ENCODE measurements at places on chromosomes 7 and 10.

DNA sequence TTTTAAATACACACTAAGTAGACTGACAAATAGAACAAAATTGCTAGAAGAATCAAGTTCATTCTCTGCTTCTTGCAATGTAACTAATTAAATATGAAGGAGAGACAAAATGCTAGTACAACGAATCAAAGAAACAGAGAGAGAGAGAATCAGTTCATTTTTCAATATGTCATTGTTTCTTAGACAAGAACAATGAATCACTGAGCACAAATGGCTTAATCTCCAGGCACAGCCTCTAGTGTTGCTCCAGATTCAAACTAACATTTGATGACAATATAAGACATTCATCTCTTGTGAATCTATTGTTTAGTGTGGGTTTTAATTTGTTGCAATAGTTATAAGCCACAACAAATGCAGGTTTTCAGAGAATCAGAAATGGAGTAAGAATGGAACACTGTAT, 357.4 kb upstream of the TMEM229A start:
- no peak for DNase-seq

DNA sequence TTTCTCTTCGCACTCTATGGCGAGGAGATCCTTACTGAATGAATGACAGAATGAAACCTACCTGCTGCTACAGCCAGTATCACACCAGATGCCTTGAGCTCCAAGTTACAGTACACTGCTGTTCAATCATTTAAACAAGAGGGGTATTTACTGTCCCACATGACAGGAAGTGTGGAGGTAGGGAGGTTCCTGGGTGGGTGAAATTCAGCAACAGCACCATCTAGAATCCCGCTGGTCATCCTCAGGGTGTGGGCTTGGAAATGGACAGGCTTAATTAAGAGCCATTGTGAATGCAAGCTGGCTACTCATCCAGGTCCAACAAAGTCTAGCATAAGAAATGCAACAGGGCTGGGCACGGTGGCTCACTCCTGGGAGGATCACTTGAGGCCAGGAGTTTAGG, 14.7 kb downstream of the CYTH3 start:
- DNase-seq = no peak

DNA sequence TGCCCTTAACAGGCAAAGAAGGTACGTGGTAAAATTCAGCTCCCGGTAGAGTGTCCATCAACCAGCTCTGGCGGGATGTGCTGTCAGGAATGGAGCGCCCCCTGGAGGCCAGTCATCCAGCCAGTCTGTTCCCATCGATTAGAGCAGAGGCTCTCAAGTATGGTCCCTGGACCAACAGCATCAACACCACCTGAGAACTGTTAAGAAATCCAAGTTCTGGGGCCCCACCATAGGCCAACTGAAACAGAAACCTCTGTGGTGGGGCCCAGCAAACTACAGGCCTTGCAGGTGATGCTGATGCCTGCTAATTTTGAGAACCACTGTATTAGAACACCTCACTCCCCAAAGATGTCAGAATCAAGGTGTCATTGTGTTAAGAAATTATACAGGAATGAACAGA, 109.2 kb downstream of the DPY19L1 start:
- no peak for DNase-seq

- DNase-seq = no peak
These were observed 8.3 kb upstream of the BCL7B start for GRCh38 chr7:73565675-73566340.

GRCh38 chr7:16918288-16918895, 36.6 kb upstream of the AGR3 start:
- DNase-seq = no peak

GRCh38 chr10:124181656-124182055, 88.3 kb upstream of the CHST15 start:
- DNase-seq = no peak

- DNase-seq = no peak
These were observed 28.9 kb upstream of the BMPR1A start for GRCh38 chr10:86727470-86727869.

- no peak for DNase-seq
These were observed 48.1 kb downstream of the NRP1 start for GRCh38 chr10:33286157-33286934.

DNA sequence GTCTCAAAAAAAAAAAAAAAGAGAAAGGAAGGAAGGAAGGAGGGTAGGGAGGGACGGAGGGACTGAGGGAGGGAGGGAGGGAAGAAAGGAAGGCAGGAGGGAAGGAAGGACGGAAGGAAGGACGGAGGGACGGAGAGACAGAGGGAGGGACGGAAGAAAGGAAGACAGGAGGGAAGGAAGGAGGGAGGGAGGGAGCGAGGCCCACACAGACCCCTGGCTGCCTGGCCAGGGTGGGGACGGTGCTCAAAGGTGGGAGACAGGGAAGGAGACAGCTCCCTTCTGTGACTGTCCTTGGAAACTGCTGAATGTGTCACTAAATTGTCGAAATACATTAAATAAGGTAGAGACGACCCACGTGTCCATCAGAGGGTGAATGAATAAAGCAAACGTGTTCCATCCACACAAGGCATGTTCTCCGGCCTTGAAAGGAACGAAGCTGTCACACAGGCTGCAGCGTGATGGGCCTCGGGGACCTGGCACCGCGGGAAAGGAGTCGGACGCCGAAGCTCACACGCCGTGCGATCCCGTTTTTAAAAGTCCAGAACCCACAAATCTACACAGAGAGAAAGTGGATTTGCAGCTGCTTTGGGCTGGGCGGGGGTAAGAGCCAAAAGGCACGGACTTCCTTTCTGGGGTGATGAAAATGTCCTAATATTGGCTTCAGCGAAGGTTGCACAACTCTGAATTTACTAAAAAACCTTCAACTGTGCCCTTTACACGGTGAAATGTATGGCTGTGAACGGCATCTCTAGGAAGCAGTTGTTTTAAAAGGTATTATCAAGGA, 23.3 kb downstream of the ADAP1 start:
- DNase-seq = no peak

DNA sequence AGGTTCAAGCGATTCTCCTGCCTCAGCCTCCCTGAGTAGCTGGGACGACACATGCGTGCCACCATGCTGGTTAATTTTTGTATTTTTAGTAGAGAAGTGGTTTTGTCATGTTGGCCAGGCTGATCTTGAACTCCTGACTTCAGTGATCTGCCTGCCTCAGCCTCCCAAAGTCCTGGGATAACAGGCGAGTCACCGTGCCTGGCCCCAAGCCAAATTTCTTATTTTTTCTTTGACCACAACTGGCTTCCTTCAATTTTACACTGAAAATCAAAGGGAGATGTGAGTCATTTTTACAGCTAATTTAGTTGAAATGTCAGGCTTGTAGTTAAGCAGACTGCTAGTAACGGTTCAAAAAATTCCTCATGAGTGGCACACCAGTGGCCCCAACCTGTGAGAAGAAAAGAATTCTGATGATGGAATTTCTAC, 7.8 kb downstream of the RNF216 start:
- DNase-seq = no peak

All from cortex of kidney (tissue), 1 donor.